AG09319 (cell line): ENCODE measurements at places on chromosomes 11 and 22.

DNA sequence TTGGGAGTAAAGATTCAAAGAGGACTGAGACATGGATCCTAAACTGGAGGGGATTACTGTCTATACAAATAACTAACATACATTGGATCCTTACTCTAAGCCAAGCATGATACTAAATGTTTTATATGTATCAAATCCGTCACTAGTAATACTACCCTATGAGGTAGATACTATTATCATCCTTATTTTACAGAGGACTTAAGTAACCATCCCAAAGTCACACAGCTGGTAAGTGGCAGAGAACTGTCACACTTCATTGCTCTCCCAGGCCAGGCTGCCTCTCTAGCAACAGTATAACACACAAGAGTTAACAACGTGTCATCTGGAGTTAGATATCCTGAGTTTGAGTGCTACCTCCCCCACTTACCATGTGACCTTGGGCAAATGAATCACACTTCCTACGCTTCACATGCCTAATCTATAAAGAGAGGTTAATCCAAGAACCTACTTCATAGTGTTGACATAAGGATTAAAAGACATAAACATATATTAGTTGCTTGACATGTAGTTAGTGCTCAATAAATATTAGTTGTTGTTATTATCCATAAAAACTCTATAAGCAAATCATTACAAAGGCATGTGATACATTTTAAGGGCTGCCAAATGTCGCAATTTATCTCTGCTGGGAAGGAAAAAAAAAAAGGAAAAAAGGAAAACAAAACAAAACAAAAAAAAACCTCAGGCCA lies 33.8 kb upstream of the SPON1 start:
- peak; percentile 49 for DNase-seq

DNA sequence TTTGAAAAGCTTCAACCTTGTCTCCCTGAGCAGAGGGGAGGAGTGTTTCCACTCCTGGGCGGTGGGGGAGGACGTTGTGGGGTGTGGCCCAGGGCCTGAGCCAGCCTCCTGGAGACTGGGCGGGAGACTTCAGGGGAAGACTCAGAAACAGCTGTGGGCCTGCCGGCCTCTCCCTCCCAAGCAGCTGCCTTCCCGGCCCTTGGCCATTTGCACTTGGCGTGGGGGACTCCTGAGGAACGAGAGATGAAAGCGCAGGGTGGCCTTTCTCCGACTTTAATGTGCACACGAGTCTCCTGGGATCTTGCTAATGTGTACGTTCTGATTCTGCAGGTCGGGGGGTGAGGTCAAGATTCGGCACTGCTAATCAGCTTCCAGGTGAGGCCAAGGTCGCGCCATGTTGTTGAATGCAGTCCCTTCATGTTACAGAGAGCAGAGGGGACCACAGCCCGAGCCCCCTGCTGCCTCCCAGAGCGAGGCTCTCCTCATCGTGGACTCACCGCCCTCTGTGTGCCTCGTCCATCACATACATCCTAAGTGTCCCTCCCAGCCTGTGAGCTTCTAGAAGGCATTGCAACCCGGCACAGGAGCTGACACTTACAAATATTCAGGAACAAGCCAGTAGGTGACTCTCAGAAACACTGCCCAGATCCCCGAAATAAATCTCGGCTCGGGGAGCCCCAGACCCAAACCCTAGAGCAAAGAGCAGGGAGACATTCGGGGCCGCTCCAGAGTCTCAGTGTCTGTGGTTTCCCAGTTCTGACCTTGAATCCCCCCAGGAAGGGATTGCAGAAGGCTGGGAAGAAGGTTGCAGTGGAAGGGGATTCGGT lies 7.7 kb downstream of the LIF start:
- no peak for DNase-seq

GRCh38 chr11:80849253-80849652 lies 1408.4 kb upstream of the TENM4 start:
- DNase-seq = no peak

DNA sequence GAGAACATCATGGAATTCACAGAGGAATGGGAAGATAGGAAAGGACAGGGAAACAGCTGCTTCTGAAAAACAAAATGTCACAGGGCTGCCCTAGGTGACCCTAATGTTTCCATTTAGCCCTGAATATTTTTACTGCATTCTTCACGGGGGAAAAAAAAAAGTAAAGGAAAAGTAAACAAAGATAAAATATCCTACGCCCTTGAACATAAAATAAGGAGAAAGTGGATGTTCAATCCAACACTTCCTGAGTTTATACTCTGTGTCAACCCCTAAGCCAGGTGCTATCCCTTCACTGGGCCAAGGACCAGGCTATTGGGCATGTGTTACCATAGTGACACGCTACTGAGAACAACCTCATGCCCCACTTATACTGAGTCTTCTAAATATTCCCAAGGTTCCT lies 84.7 kb downstream of the FAM76B start:
- no peak for DNase-seq

GRCh38 chr11:13284776-13285588 lies 7.4 kb downstream of the BMAL1 start:
- DNase-seq = no peak

GRCh38 chr11:93234602-93235207 lies 36.9 kb upstream of the SLC36A4 start:
- peak; percentile 44 for DNase-seq

GRCh38 chr11:20621679-20622078 lies 22.3 kb downstream of the SLC6A5 start:
- DNase-seq = no peak

DNA sequence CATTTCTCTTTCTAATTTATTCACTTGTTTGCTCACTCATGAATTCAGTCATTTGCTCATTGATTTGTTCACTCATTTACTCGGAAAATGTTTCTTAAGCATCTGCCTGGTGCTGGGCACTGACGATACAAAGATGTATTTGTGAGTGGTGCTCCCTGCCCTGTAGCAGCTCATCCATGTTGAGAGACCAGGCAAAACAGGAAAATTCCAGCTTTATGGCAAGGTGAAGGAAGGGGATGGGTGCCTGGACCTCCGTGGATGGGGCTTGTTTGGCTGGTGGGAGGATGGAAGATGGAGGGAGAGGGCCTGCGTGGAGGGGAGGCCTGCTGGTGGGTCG lies 53.1 kb downstream of the TBC1D22A start:
- DNase-seq = no peak

DNA sequence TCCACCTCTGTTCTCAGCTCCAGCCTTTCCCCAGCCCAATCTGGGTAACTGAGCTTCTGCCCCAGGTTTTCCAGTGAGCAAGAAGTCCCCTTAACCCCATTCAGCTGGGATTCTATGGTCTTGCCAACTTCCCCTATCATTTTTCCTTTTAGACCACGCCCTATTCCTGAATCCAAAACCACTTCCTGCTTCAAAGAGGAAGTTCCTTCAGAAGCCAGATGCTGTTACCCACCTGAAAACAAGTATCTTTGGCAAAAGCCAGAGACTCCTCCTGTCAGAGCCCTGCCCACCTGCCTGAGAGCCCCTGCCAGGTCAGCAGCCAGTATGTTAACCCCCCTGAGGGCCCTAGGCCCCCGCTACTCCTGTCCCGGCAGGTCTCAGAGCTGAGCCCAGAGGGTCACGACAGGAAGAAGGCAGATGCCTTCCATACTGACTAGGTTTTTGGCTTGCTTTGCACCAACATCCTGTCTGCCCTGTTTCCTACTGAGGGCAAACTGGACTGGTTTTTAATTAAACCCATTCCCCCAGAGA lies 20.3 kb upstream of the MICAL2 start:
- DNase-seq = no peak

- DNase-seq = no peak
These were observed 60.2 kb upstream of the LYVE1 start for GRCh38 chr11:10628508-10629236.

DNA sequence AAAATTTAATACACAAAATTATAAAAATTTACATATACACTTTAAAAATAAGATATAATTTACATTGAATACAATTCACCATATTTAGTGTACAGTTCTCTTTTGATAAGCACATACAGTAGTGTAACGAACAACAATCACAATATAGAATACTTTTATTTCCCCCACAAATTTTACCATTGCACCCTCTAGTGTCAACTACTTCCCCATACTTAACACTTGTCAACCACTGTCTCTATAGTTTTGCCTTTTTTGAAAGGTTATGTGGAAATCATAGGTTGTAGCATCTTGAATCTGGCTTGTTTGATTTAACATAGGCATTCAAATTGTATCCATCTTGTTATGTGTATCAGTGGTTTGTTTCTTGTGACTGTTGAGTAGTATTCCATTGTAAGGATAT lies 21.3 kb upstream of the PANX1 start:
- no peak for DNase-seq

DNA sequence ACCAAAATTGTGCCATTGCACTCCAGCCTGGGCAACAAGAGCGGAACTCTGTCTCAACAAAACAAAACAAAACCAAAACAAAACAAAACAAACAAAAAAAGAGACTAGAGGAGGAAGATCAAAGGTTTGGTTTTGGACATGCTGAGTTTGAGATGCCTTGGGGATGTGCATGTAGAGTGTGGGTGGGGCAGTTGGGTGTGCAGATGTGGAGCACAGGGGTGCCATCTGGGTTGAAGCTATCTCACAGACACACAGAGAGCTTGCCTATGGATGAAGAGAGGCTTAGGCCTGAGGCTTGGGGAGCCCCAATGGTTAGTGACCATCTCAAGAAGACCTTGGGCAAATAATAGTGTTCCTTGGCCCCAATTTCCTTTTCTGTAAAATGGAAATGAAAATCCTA lies 45.8 kb upstream of the EIF3D start:
- no peak for DNase-seq

- DNase-seq = peak; percentile 20
These were observed 13.5 kb downstream of the SGSM3 start for GRCh38 chr22:40383905-40384304.
